Caudate nucleus (tissue), 63 donors: ENCODE measurements at places on chromosomes 13 and 19.
A peak's percentile ranks its signal among the peaks of the same experiment; 100 is the strongest.

GRCh38 chr19:34075661-34076091, 96.6 kb upstream of the LSM14A start:
- no peak for DNase-seq

DNA sequence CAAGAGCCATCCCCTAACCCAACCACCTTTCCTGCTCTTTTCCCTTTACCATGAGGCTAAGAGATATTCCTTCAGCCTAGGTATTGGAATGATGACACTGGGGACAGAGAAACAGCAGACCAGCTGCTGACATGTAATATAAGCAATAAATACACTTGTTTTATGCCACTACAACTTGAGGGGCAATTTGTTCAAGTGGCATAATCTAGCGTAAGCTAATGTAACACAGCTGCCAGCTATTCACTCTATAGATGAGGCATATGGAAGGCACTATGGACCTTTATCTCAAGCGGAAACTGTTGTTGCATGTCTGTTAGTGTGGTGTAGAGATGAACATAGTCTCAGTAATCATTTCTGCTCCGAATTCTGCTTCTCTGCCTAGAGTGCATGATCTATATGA, 111.1 kb downstream of the STARD13 start:
- no peak for DNase-seq

- DNase-seq = peak; percentile 35
Observed at GRCh38 chr19:40800339-40800996, 1.5 kb downstream of the EGLN2 start.

GRCh38 chr19:45251452-45252354, 632 bp downstream of the MARK4 start:
- DNase-seq = no peak

DNA sequence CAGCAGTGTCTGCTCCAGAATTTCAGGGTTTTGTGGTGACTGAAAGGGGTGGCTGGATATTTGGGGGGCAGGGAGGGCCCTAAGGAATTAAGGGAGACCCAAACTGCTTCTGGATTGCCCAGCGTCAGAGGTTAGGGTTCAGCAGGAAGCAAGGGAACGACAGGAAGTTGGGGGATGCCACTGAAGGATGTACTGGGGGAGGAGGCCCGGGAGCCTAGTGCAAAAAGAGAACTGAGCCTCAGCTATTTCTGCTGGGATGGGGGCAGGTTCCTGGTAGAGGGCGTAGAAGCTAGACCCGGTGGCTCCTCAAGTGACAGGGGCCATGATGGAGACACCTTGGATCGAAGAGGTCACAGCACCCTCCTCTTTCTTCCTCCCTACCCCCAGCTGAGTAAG, 1.1 kb downstream of the CYP2S1 start:
- no peak for DNase-seq

GRCh38 chr13:110521296-110521680, 40.2 kb downstream of the RAB20 start:
- no peak for DNase-seq

- peak; percentile 6 for DNase-seq
Observed at GRCh38 chr19:9586764-9587163, 2.5 kb upstream of the ZNF121 start.

DNA sequence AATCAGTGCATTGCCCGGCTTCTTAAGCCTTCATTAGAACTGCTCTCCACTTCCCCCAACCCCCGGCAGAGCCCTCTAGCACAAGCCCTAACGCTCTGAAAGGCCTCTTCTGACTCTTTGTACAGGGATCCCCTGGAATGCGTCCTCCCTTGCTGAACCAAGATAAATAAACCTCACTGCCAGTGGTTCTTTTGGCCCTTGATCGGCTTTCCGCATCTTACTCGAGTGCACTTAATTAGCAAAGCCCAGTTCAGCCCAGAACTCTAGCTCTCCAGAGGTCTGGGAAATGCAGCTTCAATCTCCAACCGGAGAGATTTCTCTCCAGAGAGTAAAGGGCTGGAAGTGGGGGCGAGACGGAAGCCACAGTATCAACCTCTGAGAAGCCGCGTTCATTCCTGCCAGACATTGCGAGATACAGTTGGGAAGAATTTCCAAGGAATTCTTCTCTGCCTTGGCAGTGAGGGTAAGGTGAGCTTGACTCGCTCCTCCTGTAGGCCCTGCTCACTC, 8.7 kb upstream of the ZNF444 start:
- no peak for DNase-seq

DNA sequence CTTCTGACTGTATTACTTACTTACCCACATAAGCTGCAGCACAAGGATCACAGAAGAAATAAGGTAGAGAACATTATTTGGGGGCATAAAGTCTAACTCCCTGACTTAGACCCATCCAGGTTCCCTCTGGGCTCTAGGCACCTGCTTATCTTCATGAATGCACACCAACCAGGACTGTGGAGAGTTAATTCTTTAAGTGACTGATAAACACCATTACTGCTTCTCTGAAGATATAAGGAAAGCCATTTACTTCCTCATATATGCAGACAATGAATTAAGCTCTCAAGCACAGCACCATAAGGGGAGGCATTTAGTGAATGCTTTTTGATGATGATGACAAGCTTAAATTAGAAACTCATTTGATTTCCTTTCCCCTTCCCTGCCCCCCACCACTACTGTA, 22.5 kb downstream of the OBI1 start:
- DNase-seq = no peak

- DNase-seq = no peak
Observed at GRCh38 chr19:44635581-44636438, 7.9 kb upstream of the PVR start.

- no peak for DNase-seq
Observed at GRCh38 chr19:10309423-10309822, at the start of gene ZGLP1. Gene ZGLP1 (minus strand): TSS chr19:10309815.

GRCh38 chr19:11300811-11301120, 4.8 kb downstream of the TSPAN16 start:
- DNase-seq = peak; percentile 35

- no peak for DNase-seq
Observed at GRCh38 chr19:7674010-7675005, 2.6 kb upstream of the MCEMP1 start.

- peak; percentile 32 for DNase-seq
Observed at GRCh38 chr19:17762505-17763229, 11.4 kb downstream of the FCHO1 start.

DNA sequence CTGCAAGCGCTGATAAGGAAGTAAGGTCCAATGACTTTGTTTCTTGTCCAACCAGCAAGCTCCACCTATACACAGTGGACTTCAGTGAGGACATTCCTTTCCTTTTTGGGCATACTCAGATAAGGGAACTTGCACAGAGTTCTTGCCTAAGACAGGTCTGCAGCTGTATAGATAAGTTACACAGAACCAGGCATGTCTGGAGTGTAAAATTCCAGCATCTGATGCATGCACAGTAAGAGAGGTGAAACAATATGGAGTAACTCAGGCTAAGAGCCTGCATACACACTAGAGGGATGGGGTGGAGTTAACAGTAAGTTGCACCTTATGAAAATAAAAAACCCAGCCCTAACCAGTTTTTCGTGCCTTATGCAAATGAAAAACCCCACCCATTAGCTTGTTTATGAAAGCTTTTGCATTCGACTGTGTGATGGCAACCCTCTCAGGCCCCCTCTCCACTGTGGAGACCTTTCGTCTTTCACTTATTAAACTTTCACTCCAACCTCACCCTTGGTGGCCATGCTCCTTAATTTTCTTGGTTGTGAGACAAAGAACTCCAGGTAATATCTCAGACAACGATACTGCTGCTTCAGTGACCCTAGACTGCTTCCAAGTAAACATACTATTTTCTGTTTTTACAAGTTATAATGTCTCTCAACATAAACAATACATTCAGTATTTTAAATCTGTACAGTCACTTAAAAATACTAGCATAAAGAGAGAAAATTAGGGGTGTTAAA, 2859.0 kb upstream of the PCDH20 start:
- no peak for DNase-seq

- no peak for DNase-seq
Observed at GRCh38 chr13:40152145-40152544, 496.7 kb downstream of the COG6 start.

DNA sequence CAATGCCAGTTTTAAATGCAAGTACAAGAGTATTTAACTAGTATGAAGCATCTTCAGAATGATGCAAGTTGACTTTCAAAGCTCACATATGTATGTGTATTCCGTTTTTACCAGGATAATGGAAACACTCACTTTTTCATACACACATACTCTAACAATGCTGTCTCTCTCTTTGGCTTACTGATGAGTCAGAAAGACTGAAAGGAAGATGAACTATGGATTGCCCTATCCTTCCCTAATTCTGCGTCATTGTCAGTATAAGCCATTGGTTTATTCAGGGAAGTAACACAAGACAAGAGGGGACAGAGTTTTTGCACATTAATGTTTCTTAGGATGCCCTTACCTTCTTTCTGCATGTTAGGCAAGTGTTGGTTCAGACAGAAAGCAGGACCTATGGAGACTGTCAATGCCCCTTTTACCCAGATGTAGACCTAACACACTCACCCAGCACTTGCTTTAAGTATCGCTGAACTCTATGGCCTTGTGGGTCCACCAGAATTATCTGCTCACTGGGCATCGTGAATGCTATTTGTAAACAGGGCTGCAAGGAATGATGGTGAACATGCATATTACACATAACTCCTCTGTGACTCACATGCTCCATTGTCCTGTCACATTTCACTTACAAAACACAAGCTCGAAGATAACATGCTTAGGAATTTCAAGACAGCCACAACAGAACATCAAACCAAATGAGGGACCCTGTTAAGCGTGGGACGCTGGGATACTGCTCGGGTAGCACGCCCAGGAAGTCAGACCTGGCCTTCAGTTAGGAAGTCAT, 10.0 kb upstream of the OXGR1 start:
- DNase-seq = no peak

DNA sequence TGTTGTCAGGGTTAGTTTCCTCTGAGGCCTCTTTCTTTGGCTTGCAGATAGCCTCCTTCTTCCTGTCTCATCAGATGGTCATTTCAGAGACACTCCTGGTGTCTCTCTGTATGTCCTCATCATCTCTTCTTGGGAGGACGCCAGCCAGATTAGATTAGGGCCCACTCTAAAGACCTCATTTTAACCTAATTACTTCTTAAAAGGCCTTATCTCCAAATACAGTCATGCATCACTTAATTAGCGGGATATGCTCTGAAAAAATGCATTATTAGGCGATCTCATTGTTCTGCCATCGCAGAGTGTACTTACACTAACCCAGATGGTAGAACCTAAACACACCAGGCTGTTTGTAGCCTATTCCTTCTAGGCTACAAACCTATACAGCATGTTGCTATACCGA, 89.0 kb downstream of the CDK8 start:
- DNase-seq = no peak
